Heart left ventricle (tissue), 16 donors: ENCODE measurements at places on chromosomes 3 and 15. TPM values are rescaled to one million over a fixed set of nuclear protein-coding genes. Genes with fewer than 3 reads are reported as not detected.

- no peaks in the 10 kb centered on the region for H3K27me3 ChIP-seq
- DNase-seq = no peak
- H3K36me3 ChIP-seq = no peaks in the 10 kb centered on the region
- H3K4me3 ChIP-seq = no peak overlapping the region
Observed at GRCh38 chr3:140363801-140364200, 314.1 kb upstream of the TRIM42 start.

DNA sequence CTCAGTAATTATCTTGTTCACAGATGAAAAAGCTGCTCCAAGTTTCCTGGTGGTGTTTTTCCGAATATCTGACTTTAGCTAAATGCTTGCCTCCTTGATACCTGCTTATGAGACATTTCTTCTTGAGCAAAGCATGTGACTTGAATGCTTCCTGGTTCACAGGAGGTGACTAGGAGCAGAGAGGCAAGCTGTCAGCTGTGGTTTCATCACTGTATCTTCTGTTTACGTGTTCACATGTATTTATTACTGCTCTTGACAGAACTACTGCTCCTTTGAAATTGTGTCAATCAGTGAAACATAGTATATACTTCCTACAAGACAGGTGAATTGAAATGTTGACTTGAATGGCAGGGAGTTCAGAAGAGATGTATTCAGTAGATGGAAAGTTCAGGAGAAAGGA lies 8.9 kb upstream of the SPPL2A start:
- no peak for DNase-seq
- H3K27me3 ChIP-seq = no peaks in the 10 kb centered on the region
- no peaks in the 10 kb centered on the region for H3K4me1 ChIP-seq
- no peak overlapping the region for H3K4me3 ChIP-seq
- no peaks in the 10 kb centered on the region for H3K36me3 ChIP-seq

DNA sequence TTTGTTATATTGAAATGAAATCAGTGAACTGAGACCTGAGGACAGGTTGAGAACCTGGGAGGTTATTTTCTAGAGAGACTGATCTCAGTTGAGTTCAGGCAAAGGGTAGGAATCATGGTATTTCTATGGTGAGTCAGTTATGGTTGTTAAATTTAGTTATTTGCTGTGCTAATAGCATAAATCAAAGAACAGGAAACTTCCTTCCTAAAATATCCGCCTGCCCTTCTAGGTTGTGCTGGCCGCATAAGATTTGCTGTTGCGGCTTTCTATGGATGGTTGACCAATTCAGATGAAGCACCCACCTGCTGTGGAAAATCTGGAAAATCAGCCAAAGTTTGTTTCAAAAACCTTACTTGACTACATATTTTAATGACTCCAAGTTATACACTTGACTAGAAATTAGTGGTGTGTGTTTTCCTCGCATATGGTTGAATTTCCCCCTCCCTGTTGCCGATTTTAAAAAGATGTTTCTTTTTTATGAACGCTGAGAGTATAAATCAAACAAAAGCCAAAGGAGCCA lies 52.6 kb downstream of the PLCL2 start:
- DNase-seq = no peak
- H3K4me3 ChIP-seq = no peak overlapping the region
- no peaks in the 10 kb centered on the region for H3K36me3 ChIP-seq
- peaks cover 46% of the 10 kb centered on the region for H3K4me1 ChIP-seq
- H3K27me3 ChIP-seq = no peaks in the 10 kb centered on the region
- H3K27ac ChIP-seq = no peak overlapping the region

DNA sequence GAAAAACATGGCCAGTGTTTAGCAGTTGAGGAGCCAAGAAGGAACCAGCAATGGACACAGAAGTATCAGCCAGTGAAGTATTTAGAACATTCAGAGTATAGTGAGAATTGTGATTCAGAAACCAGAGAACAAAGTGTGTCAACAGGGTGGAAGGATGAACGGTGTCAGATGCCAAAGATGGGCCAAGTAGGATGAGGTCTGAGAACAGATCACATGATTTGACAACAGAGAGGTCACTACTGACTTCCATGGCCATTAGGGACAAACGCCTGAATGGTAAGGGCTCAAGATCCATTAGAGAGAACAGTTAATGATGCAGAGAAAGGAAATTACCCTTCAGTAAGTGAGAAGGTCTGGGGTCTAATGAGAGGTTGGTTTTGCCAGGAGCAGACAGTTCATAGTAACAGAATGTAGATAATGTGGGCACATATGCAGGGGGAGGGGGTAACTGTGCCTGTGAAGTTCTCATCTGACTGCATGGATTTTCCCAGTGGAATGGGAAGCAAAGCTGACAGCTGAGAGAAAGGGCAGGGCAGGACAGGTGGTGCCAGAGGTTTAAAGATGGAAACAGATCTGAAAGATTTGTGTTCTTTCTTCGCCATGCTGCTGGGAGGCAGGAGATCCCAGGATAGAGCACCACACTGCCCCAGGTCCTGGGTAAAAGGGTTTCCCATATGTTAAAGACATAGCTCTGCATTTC lies 4.8 kb upstream of the ACAD9 start:
- H3K27ac ChIP-seq = no peak overlapping the region
- DNase-seq = no peak
- H3K4me1 ChIP-seq = no peaks in the 10 kb centered on the region
- H3K27me3 ChIP-seq = no peaks in the 10 kb centered on the region
- H3K4me3 ChIP-seq = no peak overlapping the region

DNA sequence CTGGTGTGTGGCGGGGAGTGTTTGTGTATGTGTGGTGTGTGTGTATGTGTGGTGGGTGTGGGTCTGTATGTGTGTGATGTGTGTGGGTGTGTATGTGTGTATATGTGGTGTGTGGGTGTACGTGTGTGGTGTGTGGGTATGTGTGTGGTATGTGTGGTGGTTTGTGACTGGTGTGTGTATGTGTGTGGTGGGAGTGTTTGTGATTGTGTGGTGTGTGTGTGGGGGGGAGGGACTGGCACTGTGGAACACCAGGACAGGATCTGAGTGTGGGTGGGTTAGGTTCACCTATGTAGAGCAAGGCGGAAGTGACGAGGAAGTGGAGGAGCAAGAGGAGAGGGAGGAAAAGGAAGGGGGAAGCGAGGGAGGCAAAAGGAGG lies 510.8 kb downstream of the SHQ1 start:
- no peak overlapping the region for H3K4me3 ChIP-seq
- no peaks in the 10 kb centered on the region for H3K36me3 ChIP-seq
- H3K27ac ChIP-seq = no peak overlapping the region
- no peak for DNase-seq
- H3K27me3 ChIP-seq = no peaks in the 10 kb centered on the region

- peaks cover 21% of the 10 kb centered on the region for H3K4me1 ChIP-seq
- no peaks in the 10 kb centered on the region for H3K27me3 ChIP-seq
- no peak overlapping the region for H3K4me3 ChIP-seq
Observed at GRCh38 chr3:25748189-25748588, 35.1 kb downstream of the NGLY1 start.

DNA sequence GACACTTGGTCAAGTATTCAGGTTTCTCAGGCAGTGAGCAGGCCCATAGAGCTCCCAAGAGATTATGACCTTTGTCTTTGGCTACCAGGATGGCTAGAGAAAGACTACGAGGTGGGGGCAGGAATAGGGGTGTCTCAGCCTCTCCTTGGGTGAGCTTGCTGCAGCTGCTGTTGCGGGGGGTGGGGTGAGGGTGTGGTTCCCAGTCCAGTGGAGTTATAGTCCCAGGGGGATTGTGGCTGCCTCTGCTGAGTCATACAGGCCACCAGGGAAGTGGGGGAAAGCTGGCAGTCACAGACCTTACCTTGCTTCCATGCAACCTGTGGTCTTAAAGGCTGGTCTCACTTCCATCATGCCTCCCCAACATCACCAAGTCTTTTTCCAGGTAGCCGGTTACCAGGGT lies 31.7 kb downstream of the ATP2C1 start:
- H3K36me3 ChIP-seq = no peaks in the 10 kb centered on the region
- no peaks in the 10 kb centered on the region for H3K27me3 ChIP-seq
- peaks cover 15% of the 10 kb centered on the region for H3K4me1 ChIP-seq
- H3K4me3 ChIP-seq = no peak overlapping the region
- no peak overlapping the region for H3K27ac ChIP-seq

- peak; percentile 55 for DNase-seq
- peaks cover 13% of the 10 kb centered on the region for H3K27me3 ChIP-seq
- peaks cover 5% of the 10 kb centered on the region for H3K4me1 ChIP-seq
Observed at GRCh38 chr15:68442041-68442440, 10.1 kb upstream of the ITGA11 start.

DNA sequence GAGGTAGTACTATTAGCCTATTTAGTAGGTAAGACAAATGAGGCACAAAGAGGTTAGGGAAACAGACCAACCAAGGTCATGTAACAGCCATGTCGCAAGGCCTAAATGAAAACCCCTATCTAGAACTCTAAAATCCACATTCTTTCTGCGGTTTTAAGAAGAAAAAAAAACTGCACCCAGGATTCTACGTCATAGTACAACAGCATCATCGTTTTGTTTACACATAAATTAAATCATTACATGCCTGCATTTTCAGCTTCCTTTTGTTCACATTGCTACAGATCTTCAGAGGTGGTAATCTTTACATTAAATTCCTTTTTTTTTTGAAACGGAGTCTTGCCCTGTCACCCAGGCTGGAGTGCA lies 548 bp upstream of the PSMD6 start:
- peak overlapping the region; percentile 84 for H3K27ac ChIP-seq
- peaks cover 8% of the 10 kb centered on the region for H3K36me3 ChIP-seq
- no peaks in the 10 kb centered on the region for H3K27me3 ChIP-seq
- peaks cover 14% of the 10 kb centered on the region for H3K4me1 ChIP-seq
- no peak for DNase-seq
- peak overlapping the region; percentile 97 for H3K4me3 ChIP-seq

DNA sequence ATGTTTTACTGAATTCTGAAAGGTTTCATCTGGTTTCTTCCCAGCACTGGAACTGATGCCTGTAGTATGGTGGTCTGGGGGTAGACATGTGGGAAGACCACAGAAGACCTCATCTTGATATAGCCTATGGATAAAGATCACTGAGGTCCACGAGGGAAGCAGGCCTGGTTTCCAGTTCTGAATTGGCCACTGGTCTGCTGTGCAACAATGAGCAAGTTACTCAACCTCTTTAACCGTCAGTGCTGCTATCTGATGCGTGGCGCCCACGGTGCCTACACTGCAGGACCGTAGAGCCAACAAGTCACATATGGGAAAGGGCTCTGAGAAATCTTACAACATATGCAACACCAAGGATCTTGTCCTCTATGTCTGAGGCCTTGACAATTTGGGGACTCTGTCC lies 13.3 kb downstream of the TLE3 start:
- H3K4me1 ChIP-seq = peaks cover 21% of the 10 kb centered on the region
- H3K4me3 ChIP-seq = no peak overlapping the region
- no peak overlapping the region for H3K27ac ChIP-seq
- H3K36me3 ChIP-seq = peaks cover 34% of the 10 kb centered on the region
- H3K27me3 ChIP-seq = no peaks in the 10 kb centered on the region

- H3K27me3 ChIP-seq = no peaks in the 10 kb centered on the region
- H3K4me1 ChIP-seq = no peaks in the 10 kb centered on the region
- no peaks in the 10 kb centered on the region for H3K36me3 ChIP-seq
Observed at GRCh38 chr3:193837347-193837827, 244.4 kb downstream of the OPA1 start.

GRCh38 chr15:62491642-62492041 lies 326.6 kb upstream of the C2CD4B start:
- H3K36me3 ChIP-seq = no peaks in the 10 kb centered on the region
- peaks cover 26% of the 10 kb centered on the region for H3K4me1 ChIP-seq
- DNase-seq = no peak
- no peak overlapping the region for H3K27ac ChIP-seq
- no peak overlapping the region for H3K4me3 ChIP-seq

GRCh38 chr3:100316641-100317069 lies 17.9 kb upstream of the NIT2 start:
- no peak for DNase-seq
- H3K27me3 ChIP-seq = no peaks in the 10 kb centered on the region
- no peaks in the 10 kb centered on the region for H3K4me1 ChIP-seq
- no peak overlapping the region for H3K4me3 ChIP-seq
- peaks cover 3% of the 10 kb centered on the region for H3K36me3 ChIP-seq

GRCh38 chr15:85771781-85772445 lies 22.8 kb downstream of the KLHL25 start:
- H3K27me3 ChIP-seq = no peaks in the 10 kb centered on the region
- no peak overlapping the region for H3K27ac ChIP-seq
- no peaks in the 10 kb centered on the region for H3K36me3 ChIP-seq
- no peak overlapping the region for H3K4me3 ChIP-seq
- peak; percentile 67 for DNase-seq
- peaks cover 16% of the 10 kb centered on the region for H3K4me1 ChIP-seq

- H3K4me3 ChIP-seq = no peak overlapping the region
- no peaks in the 10 kb centered on the region for H3K27me3 ChIP-seq
- no peaks in the 10 kb centered on the region for H3K36me3 ChIP-seq
- H3K27ac ChIP-seq = no peak overlapping the region
- no peaks in the 10 kb centered on the region for H3K4me1 ChIP-seq
- no peak for DNase-seq
Observed at GRCh38 chr3:139113993-139114375, 69.3 kb upstream of the PRR23C start.

GRCh38 chr15:29590701-29591100 lies 231.6 kb downstream of the TJP1 start:
- no peaks in the 10 kb centered on the region for H3K27me3 ChIP-seq
- H3K4me3 ChIP-seq = no peak overlapping the region
- no peak for DNase-seq
- H3K36me3 ChIP-seq = no peaks in the 10 kb centered on the region
- H3K27ac ChIP-seq = no peak overlapping the region

DNA sequence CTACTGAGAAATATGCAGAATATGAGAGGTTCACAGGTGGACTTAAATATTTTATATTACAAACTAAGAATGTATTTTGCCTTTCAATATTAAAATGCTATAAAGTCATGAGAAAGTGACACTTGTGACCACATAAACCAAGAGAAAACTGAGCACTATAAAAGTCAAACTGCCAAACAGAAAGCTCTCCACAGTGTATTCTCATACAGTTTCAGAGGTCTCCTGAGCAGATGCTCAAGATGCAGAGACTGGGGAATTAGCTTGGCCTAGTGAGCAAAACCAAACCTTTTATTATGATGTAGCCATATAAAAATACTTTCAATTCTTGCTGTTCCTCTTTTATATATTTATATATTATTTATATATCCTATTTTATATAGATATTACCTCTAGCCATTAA lies 227.8 kb downstream of the TBC1D5 start:
- no peaks in the 10 kb centered on the region for H3K27me3 ChIP-seq
- no peak overlapping the region for H3K4me3 ChIP-seq
- no peak overlapping the region for H3K27ac ChIP-seq

- no peaks in the 10 kb centered on the region for H3K27me3 ChIP-seq
- H3K36me3 ChIP-seq = no peaks in the 10 kb centered on the region
- no peak overlapping the region for H3K4me3 ChIP-seq
- H3K27ac ChIP-seq = no peak overlapping the region
- DNase-seq = no peak
Observed at GRCh38 chr3:34155666-34156065, 357.2 kb downstream of the PDCD6IP start.

Gene SLC15A2
- 1.9 TPM for total RNA-seq

Gene CLDND1
- 78.2 TPM for total RNA-seq

Gene DAZL
- total RNA-seq = not detected

Gene GOLGA6B
- not detected for total RNA-seq

Gene TEX55
- total RNA-seq = not detected

Gene PIERCE2
- total RNA-seq = 5.3 TPM

Gene ATP10A
- 1.0 TPM for total RNA-seq
